H4 (cell line): ENCODE measurements at places on chromosomes 7 and 10. TPM values are rescaled to one million over a fixed set of nuclear protein-coding genes. Genes with fewer than 3 reads are reported as not detected.

Gene DPP6
- total RNA-seq = 0.06 TPM in 1 of 2 replicates, not detected in the other

DNA sequence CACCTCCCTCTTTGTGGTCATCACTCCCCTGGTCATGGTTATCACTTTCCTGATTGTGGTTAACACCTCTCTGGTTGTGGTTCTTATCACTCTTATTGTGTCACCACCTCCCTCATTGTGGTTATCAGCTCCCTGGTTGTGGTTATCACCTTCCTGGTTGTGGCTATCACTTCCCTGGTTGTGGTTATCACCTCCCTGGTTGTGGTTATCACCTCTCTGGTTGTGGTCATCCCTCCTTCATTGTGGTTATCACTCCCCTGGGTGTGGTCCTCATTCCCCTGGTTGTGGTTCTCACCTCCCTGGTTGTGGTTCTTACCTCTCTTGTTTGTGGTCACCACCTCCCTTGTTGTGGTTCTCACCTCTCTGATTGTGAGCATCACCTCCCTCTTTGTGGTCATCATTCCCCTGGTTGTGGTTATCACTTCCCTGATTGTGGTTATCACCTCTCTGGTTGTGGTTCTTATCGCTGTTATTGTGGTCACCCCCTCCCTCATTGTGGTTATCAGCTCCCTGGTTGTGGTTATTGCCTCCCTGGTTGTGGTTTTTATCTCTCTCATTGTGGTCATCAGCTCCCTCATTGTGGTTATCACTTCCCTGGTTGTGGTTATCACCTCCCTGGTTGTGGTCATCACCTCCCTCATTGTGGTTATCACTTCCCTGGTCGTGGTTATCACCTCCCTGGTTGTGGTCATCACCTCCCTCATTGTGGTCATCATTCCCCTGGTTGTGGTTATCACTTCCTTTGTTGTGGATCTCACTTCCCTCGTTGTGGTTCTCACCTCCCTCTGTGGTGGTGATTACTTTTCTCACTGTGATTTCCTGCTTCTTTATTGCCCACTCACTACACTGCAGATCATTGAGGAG is 106.7 kb downstream of the GPR26 start:
- no peak for DNase-seq

GRCh38 chr10:113463083-113463482 is 89.8 kb upstream of the HABP2 start:
- DNase-seq = no peak

GRCh38 chr7:132511921-132512320 is 64.3 kb downstream of the PLXNA4 start:
- DNase-seq = no peak

DNA sequence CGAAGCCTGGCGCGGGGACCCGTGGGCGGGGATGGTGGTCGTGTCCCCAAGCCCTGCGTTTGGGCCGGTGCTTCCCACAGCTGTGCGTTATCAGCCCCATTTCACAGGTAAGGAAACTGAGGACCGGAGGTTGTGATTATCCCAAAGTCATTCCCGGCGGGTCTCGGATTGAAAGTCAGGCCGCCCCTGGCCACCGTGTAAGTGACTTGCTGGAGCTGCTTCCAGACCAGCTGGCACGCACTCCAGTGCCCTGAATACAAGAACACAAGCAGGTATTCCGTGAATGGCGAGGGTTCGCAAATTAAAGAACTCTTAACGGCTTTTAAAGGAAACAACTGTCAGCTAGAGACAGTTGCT is 675 bp upstream of the ATE1 start:
- peak; percentile 17 for DNase-seq

Gene ZDHHC6
- 25.7 and 36.0 TPM in 2 replicates for total RNA-seq

Gene RHBDD2
- total RNA-seq = 67.3 and 96.3 TPM in 2 replicates

Gene LRRD1
- 0.12 TPM in 1 of 2 replicates, not detected in the other for total RNA-seq

Gene MLLT10
- total RNA-seq = 7.9 TPM in 2 replicates

- no peak for DNase-seq
Observed at GRCh38 chr7:155773531-155773930, 38.7 kb downstream of the SHH start.

DNA sequence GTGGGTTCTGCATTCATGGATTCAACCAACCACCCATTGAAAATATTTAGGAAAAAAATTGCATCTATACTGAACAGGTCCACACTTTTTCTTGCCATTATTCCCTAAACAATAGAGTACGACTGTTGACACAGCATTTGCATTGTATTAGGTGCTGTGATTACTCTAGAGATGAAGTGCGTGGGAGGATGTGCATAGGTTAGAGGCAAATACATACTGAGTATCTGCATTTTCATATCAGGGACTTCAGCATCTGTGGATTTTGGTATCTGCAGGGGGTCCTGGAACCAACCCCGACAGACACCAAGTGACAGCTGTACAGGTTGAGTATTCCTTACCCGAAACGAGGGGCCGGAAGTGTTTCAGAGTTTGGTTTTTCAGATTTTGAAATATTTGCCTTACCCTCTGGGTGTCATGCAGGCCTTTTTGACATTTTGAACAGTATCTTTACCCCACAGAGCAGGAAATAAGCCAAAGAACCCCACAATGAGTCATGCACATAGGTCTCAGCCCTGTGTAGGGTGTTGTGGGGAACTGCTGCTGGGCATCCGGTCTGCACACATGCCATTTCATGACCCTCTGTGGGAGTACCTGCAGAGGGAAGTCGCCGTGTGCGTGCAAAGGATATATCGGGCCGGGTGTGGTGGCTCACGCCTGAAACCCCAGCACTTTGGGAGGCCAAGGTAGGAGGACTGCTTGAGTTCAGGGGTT is 14.5 kb downstream of the NUDT5 start:
- DNase-seq = no peak

DNA sequence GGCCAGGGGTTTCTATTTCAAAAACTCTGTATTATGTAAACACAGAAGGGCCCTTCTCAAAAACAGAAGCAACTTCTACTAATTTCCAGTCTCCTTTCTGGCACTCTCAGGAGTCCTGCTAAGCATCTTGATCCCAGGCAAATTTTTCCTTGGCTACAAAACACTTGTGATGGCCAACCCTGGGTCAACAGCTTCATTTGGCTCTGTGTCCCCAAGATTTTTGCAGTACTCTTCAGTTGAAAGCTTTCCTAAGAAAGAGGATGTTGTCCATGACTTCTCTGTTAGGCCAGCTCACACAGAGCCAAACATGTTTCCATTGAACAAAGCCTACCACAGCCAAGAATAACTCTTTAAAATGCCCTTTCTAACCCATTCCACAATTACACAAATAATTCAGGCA is 99.0 kb upstream of the EGR2 start:
- no peak for DNase-seq

Gene PON1
- total RNA-seq = not detected in 2 replicates

Gene GAD2
- total RNA-seq = not detected in 2 replicates

DNA sequence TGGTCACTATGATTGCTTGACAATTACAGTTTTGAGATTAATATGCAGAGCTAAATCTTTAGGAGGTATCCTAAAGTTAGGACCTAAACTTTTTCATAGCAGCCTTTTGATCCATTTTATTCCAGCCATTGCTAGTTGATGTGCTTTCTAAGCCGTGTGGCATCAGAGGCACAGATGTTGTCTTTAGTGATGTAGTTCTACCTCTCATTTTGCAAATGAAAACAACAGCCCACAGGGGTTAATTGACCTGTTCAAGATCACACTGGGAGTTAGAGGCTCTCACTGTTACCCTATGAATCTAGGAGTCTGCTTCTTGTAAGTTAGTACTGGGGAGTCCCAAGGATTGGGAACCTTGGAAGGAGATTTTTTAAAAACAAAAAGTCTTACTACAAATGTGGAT is 10.6 kb downstream of the AUTS2 start:
- no peak for DNase-seq

DNA sequence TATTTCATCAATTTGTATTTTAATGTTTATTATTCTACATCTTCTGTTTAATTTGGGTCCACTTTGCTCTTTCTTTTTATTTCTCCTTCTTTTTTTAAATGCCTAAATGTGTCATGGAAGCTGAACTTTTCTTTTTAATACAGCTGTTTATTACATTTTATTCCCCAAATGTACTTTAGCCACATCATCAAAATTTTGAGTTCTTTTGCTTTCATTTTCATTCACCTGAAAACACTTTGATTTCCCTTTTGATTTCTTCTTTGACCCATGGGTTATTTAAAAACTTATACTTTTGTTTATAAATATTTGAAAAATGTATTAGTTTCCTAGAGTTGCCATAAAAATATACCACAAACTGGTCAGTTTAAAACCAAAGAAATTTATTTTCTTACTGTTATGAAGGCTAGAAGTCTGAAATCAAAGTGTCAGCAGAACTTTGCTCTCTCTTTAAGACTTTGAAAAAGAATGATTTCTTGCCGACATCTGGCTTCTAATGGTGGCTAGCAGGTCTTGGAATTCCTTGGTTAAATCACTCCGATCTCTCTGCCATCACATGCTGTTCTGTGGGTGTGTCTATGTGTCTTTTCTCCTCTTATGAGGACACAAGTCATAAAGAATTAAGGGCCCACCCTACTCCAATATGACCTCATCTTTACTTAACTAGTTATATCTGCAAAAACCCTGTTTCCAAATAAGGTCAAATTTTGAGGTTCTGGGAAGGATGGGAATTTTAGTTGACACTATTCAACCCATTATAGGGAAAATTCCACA is 225.5 kb downstream of the ANKRD7 start:
- DNase-seq = peak; percentile 53

Gene GPR141
- not detected in 2 replicates for total RNA-seq

Gene IFIT5
- total RNA-seq = 34.9 and 41.6 TPM in 2 replicates

DNA sequence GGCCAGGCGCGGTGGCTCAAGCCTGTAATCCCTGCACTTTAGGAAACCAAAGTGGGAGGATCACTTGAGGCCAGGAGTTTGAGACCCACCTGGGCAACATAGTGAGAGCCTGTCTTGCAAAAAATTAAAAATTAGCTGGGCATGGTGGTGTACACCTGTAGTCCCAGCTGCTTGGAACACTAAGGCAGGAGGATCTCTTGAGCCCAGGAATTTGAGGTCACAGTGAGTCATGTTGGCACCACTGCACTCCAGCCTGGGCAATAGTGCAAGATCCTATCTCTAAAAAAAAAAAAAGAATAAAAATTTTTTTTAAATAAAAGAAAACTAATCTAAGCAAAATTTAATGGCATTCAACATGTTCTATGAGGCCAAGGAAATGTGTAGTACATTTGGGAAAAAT is 44.9 kb upstream of the UBN2 start:
- no peak for DNase-seq
